ENCODE measurements at places on chromosomes 6 and 20.

GRCh38 chr20:56795492-56795891 lies 166.4 kb downstream of the TFAP2C start:
- no peak for DNase-seq

DNA sequence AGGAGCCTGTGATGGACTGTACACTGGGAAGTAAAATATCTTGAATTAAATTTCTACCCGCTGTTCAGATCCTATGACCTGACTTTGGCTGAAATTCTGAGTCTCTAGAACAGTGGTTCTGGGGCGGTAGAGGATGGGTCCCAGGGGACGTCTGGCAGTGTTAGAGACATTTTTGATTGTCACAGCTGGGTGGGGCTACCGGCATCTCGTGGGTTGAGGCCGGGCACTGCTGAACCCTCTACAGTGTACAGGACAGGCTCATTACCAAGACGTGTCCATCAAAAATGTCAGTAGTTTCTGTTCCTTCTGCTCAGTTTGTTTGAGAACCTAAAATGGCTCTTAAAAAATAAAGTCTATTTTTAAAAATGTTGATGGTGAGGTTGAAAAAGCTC lies 11.5 kb upstream of the RPS6KA2 start:
- DNase-seq = no peak

DNA sequence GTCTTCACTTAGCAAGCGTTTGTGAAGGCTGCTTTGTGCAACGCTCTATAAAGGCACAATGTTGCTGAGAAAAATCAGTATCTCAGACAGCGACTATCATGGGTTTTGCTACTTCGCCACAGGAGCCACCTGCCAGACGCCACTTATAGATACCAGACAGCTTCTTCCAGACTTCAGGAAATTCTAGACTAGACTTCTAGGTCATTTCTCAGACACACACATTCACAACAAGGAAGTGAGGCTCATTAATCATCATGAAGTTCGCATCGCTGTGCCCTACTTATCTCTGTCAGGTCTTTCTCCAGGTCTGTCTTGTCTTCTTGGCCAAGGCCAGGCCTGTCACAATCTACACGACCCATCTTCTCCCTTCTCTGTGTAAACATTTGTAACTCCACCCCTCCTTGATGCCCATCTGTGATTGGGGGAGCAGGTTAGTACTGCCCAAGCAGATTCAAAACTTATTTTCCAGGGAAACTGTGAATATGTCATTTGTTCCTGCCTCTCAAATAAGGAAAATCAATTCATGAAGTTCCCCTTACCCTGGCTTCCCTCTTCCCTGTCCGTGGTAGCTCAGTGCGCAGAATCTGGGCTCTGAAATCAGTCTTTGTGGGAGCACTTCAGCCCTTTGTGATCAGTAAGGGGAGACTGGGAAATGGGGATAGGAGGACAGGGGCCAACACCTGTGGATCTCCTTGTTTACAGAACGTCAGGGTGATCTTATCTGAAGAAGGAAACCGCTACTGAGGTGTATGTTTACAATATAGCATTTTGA lies 115.5 kb downstream of the TNFAIP3 start:
- no peak for DNase-seq

DNA sequence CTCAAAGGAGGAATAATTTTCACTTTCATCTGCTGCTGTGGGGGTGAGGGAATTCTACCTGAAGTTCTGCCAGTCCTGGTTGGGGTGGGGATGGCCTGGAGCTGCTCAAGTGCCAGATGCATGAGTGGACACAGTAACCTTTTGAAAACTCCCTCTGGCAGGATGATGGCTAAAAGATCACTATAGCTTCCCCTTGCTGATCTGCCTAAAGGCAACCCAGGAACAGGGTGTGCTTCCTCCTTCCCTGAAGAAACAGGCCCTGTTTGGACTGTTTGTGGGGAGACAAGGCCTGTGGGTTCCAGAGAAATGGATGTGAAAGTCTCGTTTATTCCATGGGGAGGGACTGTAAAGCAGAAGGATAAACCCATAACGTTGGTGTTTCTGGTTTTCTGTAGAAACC lies 176.9 kb downstream of the DTNBP1 start:
- DNase-seq = no peak

DNA sequence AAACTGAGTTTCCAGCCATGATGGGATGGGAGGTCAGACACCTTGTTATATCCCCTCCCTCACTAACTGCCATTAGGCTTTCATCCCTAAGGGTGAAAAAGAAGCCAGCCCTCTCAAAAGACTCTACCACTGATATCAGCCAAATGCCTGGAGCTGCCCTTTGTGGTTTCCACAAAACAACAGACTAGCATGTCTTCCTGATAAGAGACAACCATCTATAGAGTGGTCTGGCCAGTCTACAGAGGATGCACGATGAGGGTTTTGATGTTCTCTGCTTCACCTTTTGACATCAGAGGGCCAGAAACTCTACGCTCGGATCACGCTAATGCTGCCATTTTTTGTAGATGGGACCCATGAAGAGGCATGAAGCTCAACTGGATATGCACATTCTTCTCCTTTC lies 61.7 kb upstream of the ARHGAP18 start:
- DNase-seq = no peak

GRCh38 chr6:121450242-121450641 lies 14.8 kb downstream of the GJA1 start:
- no peak for DNase-seq

DNA sequence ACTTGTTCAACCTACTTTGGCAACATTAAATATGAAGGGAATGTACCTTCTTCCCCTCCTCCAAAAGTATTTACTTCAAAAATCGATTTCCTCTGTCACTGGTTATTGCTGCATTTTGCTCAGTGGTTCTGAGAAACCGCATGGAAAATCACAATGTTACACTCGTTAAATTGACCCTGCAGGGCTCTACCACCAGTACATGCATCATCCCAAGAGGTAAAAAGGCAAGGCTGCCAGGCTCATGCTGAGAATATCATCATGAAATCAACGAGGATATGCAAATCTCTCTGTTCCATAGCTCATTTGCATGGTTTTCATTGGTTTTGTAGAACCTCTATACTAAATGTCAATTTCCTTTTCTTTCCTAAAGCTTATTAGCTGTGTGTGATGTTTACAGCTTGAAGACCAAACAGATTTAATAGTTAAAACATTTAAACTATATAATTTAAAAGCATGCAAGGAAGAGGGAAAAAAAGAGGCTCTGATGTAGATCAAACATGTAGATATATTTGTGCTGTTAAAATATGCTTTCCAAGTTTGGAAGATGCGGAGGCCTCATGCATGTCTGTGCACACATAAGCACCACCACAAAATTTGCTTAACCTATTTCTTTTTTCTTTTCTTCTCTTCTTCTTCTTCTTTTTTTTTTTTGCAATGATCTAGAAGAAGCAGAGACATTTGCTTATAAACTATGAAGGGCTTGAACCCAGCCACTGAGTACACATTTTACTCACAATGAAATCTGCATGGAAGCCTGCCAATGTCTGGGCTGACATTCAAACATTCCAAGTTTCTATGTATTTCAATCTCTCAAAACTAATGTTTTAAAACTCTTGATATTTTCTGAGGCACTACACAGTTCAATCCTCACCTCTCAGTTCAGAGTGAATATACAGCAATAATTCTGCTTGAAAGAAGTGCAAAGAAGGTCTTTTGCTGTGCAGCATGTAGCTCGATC lies 194.0 kb downstream of the GMPR start:
- no peak for DNase-seq

DNA sequence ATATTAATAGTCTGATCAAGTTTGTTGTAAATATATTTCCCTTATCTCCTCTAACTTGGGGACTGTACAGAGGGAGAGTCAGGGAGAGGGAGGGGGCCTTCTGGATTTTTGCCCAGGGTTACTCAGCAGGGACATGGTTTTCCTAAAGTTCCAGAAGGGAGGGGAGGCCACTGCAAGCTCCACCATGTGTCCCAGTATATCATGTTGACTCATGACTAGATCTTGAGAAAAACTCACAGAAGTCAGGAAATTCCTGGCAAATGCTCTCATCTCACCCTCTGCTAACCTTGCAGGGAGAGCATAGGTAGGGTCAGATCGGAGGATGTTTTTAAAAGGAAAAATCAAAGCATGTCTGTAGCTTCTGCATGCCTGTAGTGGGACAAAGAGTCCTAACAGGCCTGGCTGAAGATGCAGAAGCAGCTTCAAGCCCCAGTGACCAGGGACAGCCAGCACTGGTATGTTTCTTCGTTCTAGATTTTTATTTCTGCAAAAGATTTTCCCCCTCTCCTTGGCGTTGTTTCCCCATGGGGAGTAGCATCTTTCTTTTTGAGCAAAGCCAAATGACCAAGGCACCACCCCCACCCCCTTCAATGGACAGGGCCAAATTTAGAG lies 272.9 kb upstream of the SUPT3H start:
- no peak for DNase-seq

GRCh38 chr6:129635396-129636130 lies 74.4 kb downstream of the ARHGAP18 start:
- DNase-seq = no peak

- peak; percentile 41 for DNase-seq
Measured at GRCh38 chr6:116514111-116514510, 2.7 kb downstream of the CALHM5 start.

GRCh38 chr20:15900443-15900842 lies 672.8 kb downstream of the KIF16B start:
- no peak for DNase-seq

GRCh38 chr6:108083349-108083748 lies 8.8 kb upstream of the OSTM1 start:
- DNase-seq = no peak

GRCh38 chr20:19734811-19735210 lies 23.2 kb upstream of the RIN2 start:
- DNase-seq = no peak

GRCh38 chr20:57389695-57390603 lies 1.2 kb upstream of the RBM38 start:
- no peak for DNase-seq

DNA sequence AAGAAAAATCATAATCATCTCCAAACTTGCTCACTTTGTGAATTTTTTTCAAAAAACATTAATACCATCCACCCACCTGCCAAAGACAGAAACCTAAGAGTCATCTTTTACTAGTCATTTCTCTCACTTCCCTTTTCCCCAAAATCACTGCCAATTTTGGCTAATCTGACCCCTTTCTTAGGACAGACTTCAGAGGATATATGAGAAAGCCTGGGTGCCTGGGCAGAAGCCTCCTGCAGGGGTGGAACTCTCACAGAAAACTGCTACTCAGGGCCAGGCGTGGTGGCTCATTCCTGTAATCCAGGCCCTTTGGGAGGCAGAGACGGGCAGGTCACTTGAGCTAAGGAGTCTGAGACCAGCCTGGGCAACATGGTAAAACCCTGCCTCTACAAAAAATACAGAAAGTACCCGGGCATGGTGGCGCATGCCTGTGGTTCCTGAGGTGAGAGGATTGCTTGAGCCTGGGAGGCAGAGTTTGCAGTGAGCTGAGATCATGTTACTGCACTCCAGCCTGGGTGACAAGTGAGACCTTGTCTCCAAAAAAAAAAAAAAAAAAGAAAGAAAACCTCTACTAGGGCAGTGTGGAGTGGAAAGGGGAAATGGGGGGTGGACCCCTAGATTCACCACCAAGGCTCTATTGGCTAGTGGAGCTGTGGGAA lies 3.8 kb downstream of the DEK start:
- peak; percentile 39 for DNase-seq

DNA sequence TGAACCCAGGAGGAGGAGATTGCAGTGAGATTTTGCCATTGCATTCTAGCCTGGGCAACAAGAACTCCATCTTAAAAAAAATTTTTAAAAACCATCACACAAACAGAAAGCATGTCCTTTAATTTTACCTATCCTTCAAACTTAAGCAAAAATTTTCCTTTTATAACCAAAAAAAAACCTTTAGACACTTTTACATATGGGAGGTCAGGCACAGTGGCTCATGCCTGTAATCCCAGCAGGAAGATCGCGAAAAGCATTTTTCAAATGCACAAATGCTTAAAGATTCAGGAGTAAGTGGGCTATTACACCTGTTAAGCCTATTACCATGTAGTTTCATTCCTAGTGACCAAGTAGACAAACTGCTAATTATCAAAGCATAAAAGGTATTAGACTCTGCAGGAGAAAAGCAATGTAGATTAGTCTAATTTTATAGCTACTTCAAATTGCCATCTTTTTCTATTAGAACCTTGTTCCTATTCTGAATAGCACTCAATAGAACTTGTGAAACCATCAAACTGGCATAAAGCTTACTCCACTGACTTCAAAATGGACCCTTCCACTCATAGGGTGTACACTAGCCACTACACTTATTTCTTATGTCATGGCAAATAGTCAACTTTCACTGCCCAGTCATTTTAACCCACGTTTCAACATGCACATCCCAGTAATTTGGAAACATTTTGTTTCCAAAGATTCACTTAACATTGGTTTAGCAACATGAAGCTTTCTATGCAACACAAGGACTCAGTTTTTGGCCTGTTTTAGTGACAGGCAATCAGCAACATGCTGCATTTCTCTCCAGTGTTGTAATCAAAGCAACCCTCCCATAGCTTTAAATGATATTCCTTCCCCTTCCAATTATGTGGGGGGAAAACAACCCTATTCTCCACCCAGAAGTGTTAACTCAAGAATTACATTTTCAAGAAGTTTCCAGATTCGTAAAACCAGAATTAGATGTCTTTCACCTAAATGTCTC lies 4.0 kb downstream of the EEF1A1 start:
- DNase-seq = no peak
